ENCODE measurements at places on chromosomes 3 and 15. TPM values are rescaled to one million over a fixed set of nuclear protein-coding genes. Genes with fewer than 3 reads are reported as not detected.

The RPL4 gene
- total RNA-seq: 1,689 TPM

The SLC6A1 gene
- total RNA-seq: not detected

The SYNPR gene
- not detected for total RNA-seq

DNA sequence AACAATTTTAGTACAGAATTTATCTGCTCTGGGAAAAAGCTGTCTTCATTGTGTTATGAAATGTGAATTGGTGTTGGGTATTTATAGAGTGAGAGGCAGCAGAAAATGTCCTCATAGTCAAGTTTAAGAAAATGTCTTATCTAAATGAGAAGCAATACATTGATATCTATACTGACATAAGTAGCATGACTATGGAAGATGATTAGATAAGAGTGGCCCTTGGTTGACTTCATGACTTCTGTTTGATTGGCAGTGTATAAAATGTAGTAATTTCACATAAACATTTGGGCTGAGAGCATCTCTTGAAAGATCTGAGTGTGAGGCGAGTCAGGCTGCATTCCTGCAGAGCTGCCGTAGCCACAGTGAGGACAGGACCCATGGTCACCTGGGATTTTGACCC is 19.4 kb downstream of the MCTP2 start:
- DNase-seq: no peak

GRCh38 chr3:142273501-142273900 is 48.1 kb upstream of the GK5 start:
- DNase-seq: no peak

DNA sequence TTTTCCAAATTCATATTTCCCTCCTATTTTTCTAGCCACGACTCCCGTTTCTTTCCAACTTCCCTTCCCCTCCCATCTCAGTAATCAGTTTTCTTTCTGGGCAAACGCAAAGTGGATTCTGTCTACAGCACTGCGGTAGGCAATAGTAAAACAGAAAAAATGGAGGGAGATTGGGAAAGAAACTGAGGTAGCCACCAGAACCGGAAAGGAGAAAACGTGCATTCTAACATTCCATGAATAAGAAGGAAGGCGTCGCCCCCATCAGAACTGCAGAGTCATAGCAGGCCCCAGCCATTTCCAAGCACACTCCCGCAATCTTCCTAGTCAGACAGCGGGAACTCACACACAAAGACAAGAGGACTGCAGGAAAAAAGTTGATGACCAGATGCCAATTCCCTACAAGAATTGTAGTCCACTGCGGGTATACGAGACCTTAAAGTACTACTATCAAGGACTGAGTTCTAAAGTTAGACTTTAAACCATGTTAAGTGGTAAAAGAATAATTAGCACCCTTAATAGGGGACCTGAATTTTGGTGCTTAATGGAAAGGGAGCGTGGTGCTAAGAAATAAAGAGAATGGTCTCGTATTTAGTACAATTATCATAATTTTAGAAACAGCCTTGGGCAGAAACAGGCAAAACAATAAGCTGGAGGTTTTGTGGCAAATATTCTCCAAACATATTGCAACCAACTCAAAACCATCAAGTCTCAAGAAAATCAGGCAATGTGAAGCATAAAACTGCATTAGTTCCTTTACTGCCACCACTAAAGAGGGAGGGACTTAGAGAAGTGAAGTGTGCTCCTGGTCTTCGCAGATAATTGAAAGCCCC is 1.4 kb downstream of the PFN2 start:
- peak; percentile 90 for DNase-seq
